ENCODE measurements at places on chromosomes 3 and 15.

DNA sequence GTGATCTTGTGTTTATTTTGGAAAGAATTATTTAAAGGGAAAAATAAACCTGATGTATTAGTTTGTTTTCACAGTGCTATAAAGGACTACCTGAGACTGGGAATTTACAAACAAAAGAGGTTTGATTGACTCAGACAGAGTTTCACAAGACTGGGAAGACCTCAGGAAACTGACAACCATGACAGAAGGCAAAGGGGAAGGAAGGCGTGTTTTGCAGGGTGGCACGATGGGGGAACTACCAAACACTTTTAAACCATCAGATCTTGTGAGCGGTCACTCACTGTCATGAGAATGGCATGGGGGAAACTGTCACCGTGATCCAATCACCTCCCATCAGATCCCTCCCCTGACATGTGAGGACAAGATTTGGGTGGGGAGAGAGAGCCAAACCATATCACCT lies 87.0 kb downstream of the TP63 start:
- DNase-seq, result no peak

DNA sequence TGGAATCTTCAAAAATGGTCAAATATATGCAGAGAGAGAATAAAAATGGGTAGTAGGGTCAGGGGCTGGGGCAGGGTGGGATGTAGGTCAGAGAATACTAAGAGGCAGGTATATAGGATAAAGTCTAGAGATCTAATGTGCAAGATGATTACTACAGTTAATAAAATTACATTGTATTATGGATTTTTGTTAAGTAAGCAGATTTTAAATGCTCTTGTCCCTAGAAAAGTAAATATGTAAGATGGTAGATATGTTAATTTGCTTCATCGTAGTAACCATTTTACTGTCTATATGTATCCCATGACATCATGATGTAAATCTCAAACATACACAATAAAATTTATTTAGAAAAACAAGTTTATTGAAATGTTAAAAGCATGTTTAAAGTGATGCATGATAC lies 1051.4 kb downstream of the AGBL1 start:
- DNase-seq, result no peak

DNA sequence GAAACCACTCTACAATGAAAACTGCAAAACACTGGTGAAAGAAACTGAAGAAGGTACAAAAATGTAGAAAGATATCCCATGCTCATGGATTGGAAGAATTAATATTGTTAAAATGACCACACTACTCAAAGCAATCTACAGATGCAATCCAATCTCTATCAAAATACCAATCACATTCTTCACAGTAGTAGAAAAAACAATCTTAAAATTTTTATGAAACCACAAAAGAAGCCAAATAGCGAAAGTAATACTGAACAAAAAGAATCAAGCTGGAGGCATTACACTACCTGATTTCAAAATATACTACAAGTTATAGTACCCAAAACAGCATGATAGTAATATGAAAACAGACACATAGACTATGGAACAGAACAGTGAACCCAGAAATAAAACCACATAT lies 36.9 kb downstream of the TXNRD3 start:
- DNase-seq, result no peak

DNA sequence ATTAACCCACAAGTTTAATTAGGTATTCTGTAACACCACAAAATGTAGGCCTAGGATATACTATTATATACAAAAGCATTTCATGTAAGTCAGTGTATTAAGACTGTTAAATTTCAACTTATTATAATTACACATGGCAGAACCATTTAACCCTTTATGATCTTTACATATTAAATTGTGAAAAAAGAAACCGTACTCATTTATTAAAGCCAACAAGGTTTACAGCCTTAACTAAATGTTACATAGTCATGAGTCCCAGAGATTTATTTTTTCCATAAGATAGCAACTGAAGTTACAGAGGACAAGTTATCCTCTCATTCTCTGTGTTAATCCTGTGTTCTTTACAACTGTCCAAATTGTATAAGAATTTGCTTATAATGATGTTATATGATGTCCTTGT lies 615.8 kb upstream of the AGTR1 start:
- DNase-seq, result no peak

DNA sequence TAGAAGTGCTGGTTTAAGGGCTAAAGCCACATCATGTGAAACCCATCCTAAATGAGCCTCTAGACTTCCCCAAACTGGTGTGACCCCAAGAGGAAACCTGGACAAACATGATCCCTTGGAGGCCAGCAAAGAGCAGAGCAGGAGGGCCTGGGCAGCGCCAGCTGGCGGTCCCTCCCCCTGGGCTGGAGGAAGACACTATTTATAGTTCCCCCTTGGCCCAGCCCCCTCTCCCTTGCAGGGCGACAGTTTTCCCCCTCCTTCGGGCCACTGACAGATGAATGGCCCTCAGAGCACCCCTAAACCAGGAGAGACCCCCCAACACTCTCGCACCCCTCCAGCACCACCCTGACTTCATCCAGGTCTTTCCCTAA lies 2.9 kb downstream of the UCN2 start:
- DNase-seq, result no peak
